ENCODE measurements at places on chromosomes 3 and 15.

DNA sequence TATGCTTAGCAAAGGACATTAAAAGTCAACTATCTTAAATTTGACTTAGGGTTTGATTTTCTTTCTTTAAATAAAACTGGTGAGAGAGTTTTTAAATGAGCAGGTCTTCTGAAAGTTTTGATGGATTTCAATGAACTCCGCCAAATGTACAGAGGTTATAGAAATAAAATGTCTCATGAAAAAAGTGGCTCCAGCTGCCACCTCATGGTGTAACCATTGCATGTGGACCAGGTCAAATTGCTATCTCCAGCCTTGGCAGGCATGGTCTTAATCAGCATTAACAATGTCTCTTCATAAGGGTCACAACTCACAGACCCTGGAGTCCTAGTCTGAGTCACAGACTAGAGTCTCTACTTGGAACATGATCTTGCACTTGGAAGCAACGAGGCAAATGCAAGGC is 182.3 kb downstream of the ADAMTS17 start:
- no peak for DNase-seq

DNA sequence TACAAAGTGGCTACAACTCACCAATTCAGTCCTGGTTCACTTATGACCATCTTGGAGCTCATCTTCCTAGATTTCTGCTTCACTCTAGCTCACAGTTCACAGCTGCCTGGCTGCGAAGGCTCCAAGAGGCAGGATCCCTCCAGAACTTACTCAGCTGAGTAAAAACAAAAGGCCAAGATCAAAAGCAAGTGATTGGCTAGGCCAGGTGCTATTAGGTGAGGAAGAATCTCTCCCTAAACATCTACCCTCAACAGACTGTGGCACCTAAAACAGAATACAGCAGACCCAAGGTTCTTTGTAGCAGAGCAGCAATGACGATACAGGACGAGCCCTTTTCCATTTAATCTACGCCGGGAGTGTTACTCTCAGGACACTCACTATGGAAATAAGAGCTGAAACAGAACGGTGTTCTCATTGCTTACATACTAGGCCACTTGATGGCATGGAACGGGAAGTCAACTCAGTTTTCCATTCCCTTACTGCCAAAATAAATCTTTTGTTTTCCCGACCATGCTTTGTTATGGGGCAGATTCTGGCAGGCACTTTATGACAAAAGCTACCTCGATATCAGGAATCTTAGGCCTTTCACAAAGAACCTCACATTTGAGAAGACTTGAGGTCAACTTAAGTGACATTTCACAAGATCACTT is 901 bp downstream of the ICE2 start:
- DNase-seq: peak; percentile 35

GRCh38 chr3:27560484-27561056 is 76.4 kb upstream of the SLC4A7 start:
- DNase-seq: no peak

GRCh38 chr15:99911816-99912215 is 178.6 kb upstream of the LYSMD4 start:
- DNase-seq: peak; percentile 58

GRCh38 chr3:198070871-198071270 is 110.9 kb downstream of the LMLN start:
- no peak for DNase-seq

GRCh38 chr3:175606650-175607318 is 747.6 kb downstream of the NAALADL2 start:
- DNase-seq: peak; percentile 2

DNA sequence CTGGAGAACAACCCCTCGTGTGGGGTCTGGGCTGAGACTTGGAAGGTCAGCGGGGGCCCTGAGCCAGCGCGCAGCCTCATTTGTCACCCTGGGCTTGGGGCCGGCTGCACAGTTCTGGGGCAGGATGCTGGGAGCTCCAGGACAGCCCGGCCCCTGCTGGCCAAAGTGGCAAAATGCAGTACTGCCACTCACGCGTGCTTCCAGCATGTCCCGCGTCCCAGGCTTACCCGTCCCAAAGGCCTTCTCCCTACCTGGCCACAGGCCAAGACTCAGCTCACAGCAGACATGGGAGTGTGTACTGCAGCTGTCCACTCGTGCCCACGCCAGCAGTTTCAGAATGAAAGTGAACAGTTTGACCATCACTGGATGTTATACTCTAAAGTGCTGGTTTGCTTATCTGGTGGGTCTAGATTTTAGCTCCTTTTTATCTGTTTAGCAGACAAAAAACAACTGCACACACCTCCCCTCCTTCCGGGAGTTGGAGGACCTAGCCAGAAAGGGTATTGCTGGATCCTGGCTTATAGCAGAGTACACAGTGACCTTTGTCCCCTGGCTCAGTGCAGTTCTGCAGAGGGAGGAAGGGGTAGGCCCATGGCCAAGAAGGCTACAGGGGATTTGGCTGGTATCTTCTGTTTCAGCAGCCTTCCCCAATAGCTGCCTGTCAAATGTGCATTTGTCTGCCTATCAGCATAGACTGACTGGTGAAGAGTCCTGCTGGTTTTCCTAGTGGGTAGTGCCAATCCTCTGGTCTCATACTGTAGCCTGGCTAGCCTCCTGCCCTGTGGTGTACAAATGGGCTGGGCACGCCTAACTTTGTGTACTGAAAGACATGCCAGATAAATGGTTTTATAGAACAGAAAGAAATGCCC is 23.2 kb upstream of the IP6K2 start:
- peak; percentile 89 for DNase-seq

DNA sequence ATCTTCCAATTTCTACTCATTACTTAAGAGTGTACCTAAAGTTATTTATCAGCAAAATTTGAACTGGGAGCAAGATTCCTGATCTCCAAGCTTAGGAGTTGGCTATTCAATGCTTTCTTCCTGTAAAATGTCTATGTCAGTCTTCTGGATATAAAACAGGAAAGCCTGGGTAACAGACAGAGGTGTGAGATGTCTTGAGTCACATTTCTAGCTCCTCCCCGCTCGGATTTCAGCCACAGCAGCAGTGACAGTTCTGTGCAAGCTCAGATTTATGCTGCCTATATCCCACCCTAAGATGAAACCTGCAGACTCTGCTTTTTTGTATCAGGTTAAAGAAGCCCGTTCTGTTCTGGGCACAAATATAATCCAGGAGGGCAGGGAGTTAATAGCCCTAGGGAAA is 2.1 kb upstream of the ARMC8 start:
- no peak for DNase-seq

GRCh38 chr3:194067949-194068362 is 68.0 kb upstream of the HES1 start:
- DNase-seq: peak; percentile 9

DNA sequence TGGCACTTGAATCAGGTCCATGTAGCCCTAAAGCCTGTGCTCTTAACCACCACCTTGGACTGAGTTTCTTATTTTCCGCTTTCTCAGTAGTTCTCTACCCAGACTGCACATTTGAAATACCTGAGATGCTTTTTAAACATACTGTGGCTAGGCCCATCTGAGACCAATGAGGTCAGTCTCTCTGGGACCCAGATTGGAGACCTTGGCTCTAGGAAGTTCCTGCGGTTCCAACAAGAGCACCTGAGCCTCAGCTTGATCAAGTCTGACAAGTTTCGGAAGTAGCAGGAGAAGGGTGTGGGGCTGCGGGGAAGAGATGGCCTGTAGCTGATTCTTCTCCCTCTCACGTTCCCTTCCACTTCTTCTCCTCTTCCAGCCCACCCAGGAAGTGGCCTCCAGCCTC is 11.5 kb upstream of the TSEN2 start:
- no peak for DNase-seq

DNA sequence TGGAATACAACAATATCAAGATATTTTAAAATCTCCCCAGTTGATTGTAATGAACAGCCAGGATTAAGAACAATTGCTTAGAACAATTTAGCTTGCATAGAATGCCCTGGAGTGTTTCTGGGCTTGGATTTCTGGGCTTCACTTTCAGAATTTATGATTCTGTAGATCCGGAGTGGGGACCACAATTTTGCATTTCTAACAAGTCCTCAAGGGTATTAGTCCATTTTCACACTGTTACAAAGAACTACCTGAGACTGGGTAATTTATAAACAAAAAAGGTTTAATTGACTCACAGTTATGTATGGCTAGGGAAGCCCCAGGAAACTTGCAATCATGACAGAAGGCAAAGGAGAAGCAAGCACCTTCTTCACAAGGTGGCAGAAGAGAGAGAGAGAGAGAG is 54.3 kb upstream of the MYRIP start:
- no peak for DNase-seq

DNA sequence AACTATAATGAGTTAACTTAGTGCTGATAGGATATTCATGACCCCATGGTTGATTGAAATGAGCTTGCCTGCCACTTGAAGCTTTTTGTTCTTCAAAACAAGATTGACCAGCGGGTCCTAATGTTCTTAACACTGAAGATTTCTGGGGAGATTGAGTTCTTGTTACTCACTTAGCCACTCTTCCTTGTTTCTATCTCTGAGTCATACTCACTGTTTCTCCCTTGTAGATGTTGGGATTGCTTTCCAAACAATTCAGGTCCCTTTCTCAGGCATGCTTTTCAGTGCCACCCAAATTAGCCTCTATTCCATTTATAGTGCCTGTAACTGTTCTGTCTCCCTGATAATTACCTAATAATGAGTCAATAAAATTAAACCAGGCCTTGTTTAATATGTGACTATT is 517.0 kb downstream of the SQOR start:
- DNase-seq: no peak

DNA sequence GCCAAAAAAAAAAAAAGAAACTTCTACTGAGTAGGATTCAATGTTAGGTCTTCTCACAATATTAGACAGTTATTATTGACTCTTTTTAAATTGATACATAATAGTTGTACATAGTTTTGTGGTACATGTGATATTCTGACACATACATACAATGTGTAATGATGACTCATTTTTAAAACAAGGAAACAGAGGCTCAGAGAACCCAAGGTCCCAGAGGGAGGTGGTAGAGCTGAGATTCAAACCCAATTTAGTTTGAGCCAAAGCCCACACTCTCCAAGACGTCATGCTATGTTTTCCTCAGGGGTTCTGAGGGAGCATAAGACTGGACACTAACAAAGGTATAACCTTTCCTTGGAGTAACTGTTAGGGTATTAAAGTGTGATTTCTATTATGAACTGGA is 40.6 kb downstream of the MYO5C start:
- DNase-seq: peak; percentile 39

DNA sequence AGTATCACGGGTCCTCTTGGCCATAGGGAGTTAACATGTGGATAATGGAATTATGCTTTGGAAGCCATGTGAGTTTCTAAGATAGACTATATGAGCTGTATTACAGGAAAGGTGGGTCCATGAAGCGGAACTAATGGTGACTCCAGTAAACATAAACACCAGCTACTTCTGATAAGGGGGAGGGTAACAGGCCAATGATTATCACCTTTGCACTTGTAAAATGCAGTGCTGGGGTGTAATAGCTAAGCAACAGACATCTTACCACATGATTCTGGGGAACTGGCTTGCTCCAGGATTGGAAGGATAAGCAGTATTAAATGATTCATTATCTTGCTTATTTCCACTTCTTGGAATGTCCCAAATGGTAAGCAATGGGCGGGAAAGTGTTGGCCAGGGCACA is 61.4 kb upstream of the CD47 start:
- no peak for DNase-seq

- no peak for DNase-seq
Observed at GRCh38 chr15:101190092-101190595, 61.7 kb downstream of the CHSY1 start.

DNA sequence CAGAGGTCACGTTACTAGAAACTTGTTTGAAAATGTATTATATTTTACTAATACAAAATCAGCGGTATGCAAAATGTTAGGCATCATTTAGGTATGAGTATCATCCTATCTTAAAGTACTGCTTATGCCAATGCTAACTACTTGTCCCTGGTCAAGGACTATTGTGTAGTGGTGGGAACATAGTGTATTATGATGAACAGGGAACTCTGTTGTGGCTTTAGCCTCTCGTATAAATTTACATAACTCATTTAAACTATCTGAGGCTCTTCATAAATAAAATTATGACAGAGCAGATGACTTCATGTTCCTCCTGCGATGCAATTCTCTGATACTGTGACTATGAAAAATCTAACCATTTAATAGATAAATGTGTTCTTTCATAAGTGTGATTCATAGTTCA is 451.9 kb downstream of the NLGN1 start:
- no peak for DNase-seq

DNA sequence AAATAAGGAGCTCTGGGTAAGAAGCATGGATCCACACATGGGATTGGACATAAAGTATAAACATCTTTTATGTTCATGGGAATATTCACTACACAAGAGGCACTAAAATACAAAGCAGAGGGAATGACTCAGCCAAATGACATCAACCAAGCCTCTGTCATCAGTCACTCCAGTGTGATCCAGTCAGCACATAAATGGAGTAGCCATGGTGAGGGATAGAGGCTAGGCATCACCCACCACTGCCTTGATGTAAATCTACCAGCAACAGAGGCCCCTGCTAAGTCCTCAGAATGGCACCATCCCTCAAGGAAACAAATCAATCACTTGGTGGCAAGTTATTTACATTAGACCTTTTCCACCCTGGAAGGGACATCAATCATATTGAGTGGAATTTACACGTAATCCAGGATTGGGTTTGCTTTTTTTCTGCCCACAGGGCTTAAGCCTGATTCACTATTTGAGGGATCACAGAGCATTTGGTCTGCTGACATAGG is 27.2 kb downstream of the VEPH1 start:
- DNase-seq: peak; percentile 65

GRCh38 chr3:165125836-165126235 is 47.5 kb upstream of the SI start:
- no peak for DNase-seq

DNA sequence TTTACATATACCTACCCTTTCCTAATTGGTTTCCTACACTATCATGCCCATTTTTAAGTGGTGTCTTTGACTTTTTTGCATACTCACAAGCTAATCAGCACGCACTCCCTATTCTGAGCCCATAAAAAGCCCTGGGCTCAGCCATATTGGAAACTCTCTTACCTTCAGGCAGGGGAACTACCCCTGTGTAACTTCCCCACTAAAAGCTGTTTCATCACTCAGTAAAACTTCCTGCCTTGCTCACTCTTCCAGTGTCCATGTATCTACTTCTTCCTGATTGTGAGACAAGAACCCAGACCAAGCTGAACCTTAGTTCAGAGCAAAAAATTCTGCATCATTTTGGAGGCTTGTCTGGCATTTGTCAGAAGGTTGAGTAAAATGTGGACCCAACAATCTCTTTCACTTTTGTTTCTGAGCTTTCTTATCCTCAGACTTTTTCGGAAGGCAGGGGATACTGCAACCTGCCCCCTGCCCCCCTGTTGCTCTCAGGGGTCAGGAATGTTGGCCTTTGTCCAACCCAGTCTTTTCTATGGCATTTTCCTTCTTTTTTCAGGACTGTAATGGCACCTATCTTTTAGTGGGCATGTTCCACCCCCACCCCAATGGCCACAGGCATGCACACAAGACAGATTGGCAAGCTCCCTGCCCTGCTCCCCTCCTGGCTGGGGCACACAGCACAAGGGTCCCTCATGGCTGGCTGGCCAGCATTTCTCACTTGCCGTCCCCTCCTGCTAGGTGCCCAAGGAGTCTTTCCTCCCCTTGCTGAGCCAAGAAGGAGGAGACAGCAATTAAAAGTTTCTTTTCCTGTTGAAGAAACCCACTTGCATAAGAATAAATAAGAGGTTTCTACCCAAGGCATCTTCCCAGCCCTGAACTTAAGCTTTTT is 26.3 kb upstream of the TMEM45A start:
- DNase-seq: peak; percentile 5

Measured in fibroblast of pulmonary artery (primary cell).